ENCODE measurements at places on chromosomes 13 and 19. TPM values are rescaled to one million over a fixed set of nuclear protein-coding genes. Genes with fewer than 3 reads are reported as not detected.

DNA sequence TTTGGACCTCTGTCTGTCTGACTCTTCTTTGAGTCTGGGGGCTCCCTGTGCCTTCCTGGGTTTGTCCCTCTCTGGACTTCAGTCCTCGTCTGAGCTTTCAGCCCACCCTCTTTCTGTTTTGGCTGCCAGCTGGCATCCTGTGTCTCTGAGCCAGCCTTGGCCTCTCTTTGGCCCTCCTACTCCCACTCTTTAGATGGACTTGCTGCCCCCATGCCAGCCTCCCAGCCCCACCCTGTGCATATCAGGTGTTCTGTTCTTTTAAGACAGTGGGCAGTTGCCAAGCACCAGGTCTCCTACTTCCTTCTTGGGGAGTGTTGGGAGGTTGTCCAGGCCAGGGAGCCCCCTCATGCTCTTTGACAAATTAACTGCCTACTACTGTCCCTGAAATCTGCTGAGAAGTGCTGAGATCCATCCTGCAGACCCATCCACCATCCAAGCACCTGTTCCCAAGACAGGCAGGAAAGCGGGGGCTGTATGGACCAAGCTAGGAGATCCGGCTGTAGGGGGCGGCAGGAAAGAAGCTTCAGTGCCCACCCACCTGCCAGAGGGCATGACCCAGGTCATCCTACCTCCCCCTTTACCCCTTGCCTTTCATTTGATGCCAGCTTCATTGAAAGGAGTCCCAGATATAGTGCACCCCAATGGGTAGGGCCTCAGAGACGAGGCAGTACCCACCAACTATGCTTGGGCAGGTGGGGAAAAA, 9.6 kb downstream of the CIC start:
- DNase-seq = no peak

GRCh38 chr19:53868892-53869804, 1.5 kb downstream of the MYADM start:
- DNase-seq = peak; percentile 96

DNA sequence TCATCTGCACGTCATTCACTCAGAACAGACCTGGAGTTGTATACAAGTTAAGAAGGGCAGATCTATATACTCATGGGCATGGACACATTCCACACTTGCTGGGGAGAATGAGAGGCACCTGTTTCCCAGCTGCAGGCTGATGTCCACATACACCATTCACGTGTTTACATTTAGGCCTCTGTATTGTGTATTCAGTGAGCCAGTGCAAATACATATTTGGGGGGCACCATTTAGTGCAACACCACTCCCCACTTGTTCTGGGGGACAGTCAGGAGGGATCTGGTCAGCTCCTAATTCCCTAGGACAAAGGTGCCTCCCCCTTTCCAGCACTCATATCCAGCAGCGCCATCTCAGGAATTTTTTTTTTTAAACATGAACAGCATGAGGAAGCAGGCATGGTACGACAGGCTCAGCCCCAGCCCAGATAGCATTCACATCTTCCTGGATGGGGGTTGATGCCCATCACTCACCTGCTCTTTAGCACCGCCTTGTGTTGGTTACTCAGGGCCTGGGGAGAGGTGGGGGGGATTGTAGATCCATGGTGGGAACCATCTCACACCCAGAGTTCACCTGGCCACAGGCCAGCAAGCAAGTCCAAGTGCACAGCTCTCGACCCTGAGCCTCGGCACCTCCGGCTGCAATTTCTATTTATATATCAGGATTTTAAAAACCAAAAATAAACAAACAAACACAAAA, 56.9 kb upstream of the ZNF254 start:
- peak; percentile 28 for DNase-seq

- DNase-seq = no peak
Observed at GRCh38 chr13:108346376-108346775, 76.9 kb downstream of the TNFSF13B start.

DNA sequence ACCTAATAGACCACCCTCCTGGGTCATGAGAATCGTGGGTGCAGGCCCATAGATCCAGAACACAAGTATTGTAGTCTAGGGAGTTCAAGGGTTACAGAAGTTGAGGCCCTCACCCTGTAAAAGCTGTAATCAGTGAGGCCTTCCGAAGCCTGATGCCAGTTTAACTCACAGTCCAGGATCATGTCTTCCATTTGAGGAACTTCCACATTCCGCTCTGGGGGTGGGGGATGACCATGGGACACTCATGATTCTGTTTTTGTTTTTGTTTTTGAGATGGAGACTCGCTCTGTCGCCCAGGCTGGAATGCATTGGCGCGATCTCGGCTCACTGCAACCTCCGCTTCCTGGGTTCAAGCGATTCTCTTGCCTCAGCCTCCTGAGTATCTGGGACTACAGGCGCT, 1.7 kb upstream of the RASIP1 start:
- DNase-seq = no peak

DNA sequence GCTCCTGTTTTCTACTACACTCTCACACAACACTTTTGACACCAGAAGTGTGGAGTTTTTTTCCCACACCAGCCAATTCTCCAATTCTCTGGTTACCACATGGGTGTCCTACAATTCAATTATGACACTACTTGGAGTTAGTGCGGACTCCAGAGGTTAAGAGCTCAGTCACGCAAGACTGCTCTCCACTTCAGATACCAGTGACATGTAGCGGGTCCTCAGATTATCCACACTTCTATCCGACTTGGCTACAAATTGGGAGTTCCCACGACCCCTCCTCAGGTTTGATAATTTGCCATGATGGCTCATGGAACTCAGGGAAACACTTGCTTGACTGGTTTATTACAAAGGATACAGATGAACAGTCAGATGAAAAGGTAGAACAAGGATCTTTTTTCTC, 32.9 kb downstream of the PAN3 start:
- no peak for DNase-seq

GRCh38 chr13:41520660-41521630, 63.6 kb downstream of the RGCC start:
- DNase-seq = no peak

GRCh38 chr13:109114162-109114561, 484.8 kb downstream of the MYO16 start:
- DNase-seq = no peak

GRCh38 chr19:39082745-39083598, 1.2 kb upstream of the ACP7 start:
- DNase-seq = no peak

DNA sequence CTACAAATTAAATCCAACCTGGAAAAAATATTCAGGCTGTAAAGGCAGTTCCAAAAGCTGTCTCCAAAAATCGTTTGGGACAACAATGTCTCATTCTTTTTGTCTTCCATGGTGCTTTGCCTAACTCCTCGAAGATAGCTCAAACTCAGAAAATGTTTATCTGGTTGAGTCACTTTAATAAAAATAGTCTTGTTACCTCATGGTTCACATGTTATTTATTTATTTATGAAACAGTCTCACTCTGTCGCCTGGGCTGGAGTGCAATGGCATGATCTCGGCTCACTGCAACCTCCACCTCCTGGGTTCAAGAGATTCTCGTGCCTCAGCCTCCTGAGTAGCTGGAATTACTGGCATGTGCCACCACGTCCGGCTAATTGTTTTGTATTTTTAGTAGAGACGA, 4.9 kb upstream of the BRD4 start:
- DNase-seq = no peak

- peak; percentile 60 for DNase-seq
Observed at GRCh38 chr19:18496167-18496979, 25.5 kb downstream of the ELL start.

GRCh38 chr19:6087074-6087571, 23.2 kb downstream of the RFX2 start:
- no peak for DNase-seq

GRCh38 chr13:49996161-49996915, 504 bp upstream of the TRIM13 start:
- DNase-seq = peak; percentile 97

GRCh38 chr13:47408546-47409319, 511.9 kb upstream of the HTR2A start:
- DNase-seq = no peak

- no peak for DNase-seq
Observed at GRCh38 chr19:2356036-2356646, 3.9 kb upstream of the TMPRSS9 start.

The SRRM5 gene
- 0.20 TPM for total RNA-seq

The CCL25 gene
- total RNA-seq = not detected

The CFAP97D2 gene
- not detected for total RNA-seq

The IGFL1 gene
- not detected for total RNA-seq

The CTXN1 gene
- total RNA-seq = 0.20 TPM

The MYDGF gene
- 27.0 TPM for total RNA-seq

The TBXA2R gene
- 2.0 TPM for total RNA-seq

The OR7A5 gene
- total RNA-seq = not detected

The FKBP8 gene
- 181 TPM for total RNA-seq

The SLC1A6 gene
- total RNA-seq = not detected

The ZNF417 gene
- total RNA-seq = 12.0 TPM
